Activated CD4-positive, alpha-beta T cell treated with anti-CD3 and anti-CD28 coated beads, Interleukin-2, amount 50 U/mL, for 16 hours (primary cell): ENCODE measurements at places on chromosomes 2 and 18.

- peak; percentile 75 for DNase-seq
Measured at GRCh38 chr2:173264603-173265366, 89.9 kb upstream of the CDCA7 start.

DNA sequence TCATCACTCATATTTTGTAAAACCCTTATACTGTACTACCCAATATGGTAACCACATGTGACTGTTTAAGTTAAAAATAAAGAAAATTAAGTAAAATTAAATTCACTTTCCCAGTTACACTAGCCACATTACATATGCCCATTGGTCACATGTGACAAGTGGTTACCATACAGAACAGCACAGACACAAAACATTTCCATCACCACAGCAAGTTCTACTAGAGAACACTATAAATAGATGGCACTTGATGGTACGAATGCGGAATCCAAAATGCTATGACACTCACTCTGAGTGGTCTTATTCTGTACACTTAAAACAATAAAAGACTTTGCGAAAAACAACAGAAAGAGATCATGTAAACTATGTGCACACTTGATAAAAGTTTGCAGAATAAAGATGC is 202.2 kb downstream of the PDE1A start:
- DNase-seq = no peak

DNA sequence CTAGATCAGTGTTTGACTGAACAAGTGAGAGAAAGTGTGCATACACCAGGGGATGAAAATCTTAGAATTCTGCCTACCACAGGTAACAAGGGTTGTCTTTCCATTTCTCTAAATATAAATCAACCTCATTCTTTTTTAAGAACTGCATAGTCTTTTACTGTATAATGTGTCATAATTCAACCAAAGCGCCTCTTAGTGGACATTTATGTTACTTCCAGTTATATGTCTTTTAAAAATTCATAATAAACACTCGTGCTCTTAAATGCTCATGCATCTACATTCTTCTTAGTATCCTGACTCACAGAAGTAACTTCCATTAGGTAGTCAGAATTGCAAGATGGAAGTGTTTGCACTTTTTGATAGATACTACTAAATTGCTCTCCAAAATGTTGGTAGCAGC is 76.2 kb downstream of the CHRNA1 start:
- DNase-seq = peak; percentile 52

DNA sequence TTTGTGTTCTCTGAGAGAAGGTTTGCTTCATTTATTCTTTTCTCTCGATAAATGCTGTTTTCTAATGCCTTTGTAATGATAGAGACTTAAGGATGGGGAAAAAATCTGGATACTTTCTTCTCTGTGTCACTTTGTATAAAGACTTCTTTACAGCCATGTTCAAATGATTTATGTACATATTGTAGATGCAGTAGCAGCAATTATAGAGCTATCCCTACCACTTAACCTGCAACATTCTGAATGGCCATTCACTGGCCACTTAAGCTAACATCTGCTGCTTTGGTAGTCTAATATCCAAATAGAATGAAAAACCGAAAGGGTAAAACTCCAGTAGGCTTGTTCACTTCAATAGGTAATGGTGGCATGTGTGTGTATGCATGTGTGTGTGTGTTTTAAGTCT is 97.8 kb downstream of the CSRNP3 start:
- DNase-seq = no peak
